ENCODE measurements at places on chromosomes 2 and 18. TPM values are rescaled to one million over a fixed set of nuclear protein-coding genes. Genes with fewer than 3 reads are reported as not detected.

The SCG2 gene
- total RNA-seq: 0.28 TPM

The ALPI gene
- total RNA-seq: 0.19 TPM

The BIRC6 gene
- total RNA-seq: 65.4 TPM

The TDRD15 gene
- total RNA-seq: 0.05 TPM

The SGO2 gene
- 19.7 TPM for total RNA-seq

The ACVR2A gene
- total RNA-seq: 7.2 TPM
